ENCODE measurements at places on chromosomes 13 and 19.

GRCh38 chr13:25943658-25944057 lies 108.2 kb downstream of the SHISA2 start:
- DNase-seq: no peak

DNA sequence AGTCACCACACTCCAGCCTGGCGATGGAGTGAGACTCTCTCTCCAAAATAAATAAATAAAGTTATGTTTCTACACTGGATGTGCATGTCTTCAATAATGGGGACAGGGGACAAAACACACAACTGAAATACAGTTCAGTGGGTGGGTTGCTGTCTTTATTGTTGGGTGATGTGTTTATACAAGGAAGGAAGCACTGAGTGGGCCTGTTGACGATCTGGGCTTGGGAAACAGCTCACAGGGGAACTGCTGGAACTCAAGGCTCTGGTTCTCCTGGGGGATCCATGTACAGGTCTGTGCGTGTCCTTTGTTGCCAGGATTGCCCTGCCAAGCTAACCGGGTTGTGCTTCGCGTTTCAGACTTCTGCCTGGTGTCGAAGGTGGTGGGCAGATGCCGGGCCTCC lies 18.9 kb downstream of the SPINT2 start:
- DNase-seq: no peak

DNA sequence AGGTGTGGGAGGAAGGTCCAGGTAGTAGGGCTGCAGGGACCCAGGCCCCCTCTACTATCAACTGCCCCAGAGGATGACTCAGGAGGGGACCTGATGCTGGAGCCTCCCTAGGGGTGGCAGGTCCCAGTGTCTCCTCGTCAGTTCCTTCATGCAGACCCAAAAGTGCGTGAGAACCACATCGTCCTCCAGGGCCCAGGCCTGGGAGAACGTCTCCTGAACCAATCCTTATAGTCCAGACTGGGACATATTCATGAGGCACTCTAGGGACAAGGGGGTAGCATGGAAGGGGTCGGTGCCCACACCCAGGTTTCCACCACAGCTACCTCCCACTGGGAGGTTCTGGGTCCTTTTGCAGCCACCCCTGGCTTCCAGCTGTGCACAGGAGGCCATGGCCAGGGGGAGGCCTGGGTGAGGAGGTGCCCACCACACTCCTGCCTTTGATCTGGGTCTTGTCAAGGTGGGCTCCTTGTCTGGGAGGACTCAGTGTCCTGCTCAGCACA lies 38.0 kb upstream of the TPM4 start:
- no peak for DNase-seq

DNA sequence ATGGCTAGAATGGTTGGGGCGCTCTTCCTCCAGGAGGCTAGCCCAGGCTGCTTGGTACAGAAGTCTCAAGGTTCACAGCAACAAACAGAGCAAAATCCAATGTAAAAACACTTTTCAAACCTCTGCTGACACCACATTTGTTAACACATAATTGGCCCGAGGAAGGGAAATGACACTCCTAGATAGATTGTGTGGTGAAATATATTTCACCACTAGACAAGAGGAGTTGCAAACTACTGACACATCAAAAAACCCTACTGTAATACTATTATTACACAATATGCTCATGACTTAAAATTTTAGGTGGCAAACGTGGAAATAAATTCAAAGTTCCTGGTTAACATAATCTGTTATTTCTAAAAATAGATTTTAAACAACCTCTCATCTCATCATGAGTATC lies 643.6 kb downstream of the PCDH9 start:
- DNase-seq: no peak

GRCh38 chr13:113918580-113918979 lies 54.7 kb upstream of the GAS6 start:
- DNase-seq: no peak
